ENCODE measurements at places on chromosomes 5 and 9.

- no peak for DNase-seq
These were observed 25.6 kb upstream of the SUSD1 start for GRCh38 chr9:112200711-112201110.

- peak; percentile 10 for DNase-seq
These were observed 1.1 kb upstream of the ANKDD1B start for GRCh38 chr5:75610201-75610600.

DNA sequence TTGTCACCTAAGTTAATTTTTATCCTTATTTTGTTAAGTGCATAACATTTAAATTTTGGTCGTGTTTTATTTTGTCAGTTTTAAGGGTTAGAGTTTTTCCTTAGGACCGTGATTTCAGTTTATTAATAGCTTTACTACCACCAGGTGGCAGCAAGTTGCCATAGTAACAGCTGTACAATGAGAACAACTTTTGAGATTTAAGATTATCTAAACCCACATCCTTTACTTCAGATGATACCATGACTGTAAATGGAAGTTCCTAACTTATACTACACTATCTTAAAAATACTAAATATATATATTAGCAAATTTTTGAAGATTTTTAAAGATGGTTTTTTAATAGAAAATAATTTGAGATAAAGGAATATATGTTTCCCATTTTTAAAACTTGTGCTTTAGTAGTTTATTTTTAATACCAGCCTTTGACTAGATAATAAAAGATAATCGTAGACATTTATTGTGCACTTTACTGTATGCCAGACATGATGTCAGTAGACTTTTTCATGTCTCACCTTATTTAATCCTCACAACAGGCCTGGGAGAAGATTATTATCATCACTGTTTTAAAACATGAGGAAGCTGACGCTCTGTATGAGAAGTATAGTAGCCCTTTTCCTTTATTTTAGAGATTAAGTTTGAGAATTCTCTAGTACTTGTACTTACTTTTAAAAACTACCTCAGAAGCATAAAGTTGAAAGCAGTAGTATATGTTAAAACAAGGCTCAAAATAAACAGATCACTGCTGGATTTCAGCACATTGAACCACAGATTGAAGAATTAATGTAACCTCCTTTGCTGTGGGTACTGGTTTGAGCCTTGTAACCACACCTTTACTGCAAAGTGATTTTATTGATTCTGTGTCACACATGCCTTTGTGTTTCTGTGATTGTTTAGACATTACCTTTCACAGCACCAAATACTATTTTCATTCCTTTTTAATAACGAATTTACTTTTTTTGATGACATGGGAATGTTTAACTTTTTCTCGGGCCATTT, 27.5 kb downstream of the SREK1 start:
- peak; percentile 52 for DNase-seq

- peak; percentile 22 for DNase-seq
These were observed 16.7 kb upstream of the SLC28A3 start for GRCh38 chr9:84357275-84357674.

DNA sequence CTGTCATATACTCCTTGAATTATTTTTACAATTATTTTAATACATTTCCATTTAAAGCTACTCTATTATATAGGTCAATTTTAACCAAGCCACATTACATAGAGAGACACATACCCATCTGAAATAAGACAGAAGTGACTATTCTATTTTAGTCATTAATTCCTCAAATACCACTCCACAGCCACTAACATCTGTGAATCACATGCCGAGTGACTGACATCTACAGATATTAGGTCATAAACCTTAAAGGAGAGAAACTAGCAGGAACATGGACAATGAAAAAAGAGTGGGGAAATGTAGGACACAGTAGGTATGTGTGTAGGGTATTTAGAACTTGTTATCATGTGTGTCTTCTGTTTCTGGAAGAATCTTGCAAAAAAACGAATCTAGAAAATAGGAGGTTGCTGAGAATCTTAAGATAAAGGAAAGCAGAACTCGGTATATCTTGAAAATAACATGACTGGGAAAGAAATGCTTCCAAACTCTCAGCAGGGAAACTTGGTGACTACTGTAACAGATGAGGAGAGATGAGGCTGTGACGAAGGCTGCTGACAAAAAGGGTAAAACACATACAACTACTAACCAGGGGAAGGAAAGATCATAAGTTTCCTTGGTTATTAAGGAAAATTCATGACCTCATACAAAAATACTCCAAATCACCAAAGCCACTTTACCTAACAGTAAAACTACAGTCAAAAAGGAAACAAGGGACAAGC, 84.6 kb downstream of the PLPP1 start:
- DNase-seq, result no peak

DNA sequence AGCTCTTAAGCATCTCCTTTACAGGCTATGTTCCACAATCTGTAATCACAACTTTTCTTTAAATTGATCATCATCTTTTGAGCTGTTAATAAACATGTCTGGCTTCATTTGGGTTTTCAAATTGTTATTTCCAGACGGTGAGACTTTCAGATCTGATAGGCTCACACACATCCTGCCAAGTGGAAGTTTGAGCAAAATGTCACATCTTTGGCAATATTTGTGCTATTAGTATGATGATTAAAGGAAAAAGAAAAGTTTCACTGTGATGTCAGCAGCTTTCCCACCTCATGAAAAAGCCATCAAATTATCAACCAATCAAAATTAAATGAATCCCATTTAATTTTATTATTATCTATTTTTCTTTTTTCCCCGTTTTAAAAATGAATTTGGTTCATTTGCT, 29.8 kb downstream of the SLC1A1 start:
- no peak for DNase-seq

DNA sequence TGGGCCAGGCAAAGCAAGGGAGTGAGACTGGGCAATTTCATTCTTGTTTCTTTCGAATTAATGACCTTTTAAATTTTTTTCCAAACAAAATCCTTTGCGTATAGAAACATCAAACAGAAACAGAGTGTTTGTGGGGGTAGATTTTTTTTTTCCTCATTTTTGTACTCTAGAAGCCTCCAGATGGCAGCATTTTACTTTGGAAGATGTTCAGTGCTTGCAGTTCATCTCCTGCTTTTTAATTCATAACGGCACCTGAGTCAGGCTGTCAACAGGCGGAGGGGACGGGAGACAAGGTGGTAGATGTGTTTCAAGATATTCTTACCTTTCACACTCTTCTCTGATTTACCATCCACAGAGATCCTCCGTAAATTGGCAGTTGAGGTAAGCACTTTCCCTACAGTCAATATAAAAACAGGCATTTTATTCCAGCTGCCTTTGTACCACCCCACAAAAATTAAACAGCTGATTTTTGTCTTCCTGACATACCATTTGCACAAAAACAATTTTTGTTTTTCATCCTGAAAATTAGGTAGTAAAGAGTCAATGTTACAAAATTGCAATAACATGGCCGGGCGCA, 99.5 kb upstream of the FBXL17 start:
- DNase-seq, result peak; percentile 65

- DNase-seq, result peak; percentile 42
These were observed at the start of gene PBX3 for GRCh38 chr9:125747053-125747764. TSS of gene PBX3 (plus strand) at chr9:125747373.

- DNase-seq, result no peak
These were observed 25.9 kb upstream of the ADAMTS2 start for GRCh38 chr5:179371121-179371510.

GRCh38 chr5:133938929-133939328, 29.5 kb downstream of the C5orf15 start:
- no peak for DNase-seq

DNA sequence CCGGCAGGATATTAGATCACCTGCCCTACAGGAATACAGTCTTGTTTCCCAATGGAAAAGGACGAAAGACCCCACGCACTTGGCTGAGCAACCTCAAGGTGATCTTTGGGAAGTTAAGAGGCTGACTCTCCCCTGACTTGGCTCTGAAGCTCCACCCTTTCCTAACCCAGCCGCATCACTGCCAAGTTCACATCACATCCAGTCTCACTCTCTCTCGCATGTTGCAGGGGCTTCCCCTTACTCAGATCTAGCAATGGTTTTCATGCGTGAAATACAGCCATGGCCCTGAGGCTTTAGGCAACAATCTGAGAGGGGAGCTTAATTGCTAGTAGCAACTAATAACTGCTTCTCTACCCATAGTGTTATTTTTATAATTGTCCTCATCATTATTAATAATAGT, 211.6 kb downstream of the DOCK8 start:
- no peak for DNase-seq

- peak; percentile 58 for DNase-seq
These were observed 21.5 kb upstream of the SEMA4D start for GRCh38 chr9:89519366-89519805.

DNA sequence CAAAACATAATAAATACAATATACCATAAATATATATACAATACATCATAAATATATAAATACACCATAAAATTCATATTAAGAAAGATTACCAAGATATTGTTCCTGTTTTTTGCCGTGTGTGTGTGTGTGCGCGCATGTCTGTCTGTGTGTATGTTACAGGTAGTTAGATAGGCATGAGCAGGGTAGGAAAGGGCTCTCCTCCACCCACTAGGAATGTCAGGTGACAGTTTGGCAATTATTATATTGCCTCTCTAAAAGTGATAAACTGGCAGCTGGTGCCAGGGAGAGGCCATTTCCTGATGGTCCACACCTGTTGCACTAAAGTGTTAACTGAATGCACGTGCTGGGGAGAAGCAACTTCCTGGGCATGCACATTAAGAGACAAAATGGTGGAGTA, 232.8 kb downstream of the ADAMTS6 start:
- DNase-seq, result no peak

DNA sequence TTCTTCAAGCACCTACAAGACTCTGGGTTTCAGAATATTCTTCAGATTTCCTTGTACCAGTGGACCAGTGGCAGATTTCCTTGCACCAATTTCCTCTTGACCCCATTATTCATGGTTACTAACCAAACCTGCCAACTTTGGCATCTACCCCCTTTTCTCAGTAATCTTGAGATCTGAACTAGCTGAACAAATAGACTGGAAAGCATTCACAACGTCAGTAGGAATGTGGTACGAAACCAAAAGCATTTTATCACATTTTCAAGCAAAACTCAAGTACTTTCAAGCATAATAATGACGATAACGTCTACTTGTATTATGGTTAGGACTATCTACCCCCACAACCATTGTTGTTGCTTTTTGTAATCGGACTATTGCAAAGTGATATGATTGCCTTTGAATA, 1217.3 kb downstream of the PTPRD start:
- DNase-seq, result no peak

DNA sequence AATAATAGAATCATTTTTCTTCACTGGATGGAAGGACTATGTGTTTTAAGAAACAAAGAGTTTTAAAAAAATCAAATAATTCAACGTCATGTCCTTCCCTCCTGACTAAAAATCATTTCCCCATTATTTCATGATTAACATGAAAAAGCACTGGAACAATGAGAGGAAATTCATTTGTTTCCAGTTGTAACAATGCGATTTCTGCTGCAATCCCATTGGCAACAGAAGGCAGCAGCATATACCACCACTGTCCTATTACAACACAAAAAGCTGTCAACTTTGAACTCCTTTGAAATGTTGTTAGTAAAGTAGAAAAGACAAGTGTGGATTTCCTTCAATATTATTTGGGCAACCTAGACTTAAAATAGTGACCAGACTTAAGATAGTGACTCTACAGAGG, 3.1 kb downstream of the C5orf63 start:
- DNase-seq, result no peak

DNA sequence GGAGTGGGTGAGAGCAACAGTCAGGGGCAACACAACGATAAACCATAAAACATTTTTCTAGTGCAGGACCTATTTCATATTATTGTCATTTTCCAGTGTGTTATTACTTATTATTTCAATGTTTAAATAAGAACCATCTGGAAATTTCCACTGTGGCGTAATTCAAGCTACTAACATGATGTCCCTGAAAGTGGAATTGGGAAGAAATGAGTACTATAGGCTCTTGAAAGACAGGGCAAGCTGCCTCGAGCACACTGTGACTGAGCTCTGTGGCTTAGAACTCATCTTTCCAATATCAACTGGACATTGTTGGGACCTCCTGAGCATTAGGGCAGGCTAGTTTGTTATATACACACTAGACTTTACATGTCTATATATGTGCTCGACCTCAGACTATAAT, 182.9 kb upstream of the RIOK2 start:
- no peak for DNase-seq

GRCh38 chr9:69120380-69121154, 53.5 kb upstream of the TJP2 start:
- DNase-seq, result no peak

GRCh38 chr5:95760273-95761191, 29.4 kb downstream of the RHOBTB3 start:
- peak; percentile 93 for DNase-seq

DNA sequence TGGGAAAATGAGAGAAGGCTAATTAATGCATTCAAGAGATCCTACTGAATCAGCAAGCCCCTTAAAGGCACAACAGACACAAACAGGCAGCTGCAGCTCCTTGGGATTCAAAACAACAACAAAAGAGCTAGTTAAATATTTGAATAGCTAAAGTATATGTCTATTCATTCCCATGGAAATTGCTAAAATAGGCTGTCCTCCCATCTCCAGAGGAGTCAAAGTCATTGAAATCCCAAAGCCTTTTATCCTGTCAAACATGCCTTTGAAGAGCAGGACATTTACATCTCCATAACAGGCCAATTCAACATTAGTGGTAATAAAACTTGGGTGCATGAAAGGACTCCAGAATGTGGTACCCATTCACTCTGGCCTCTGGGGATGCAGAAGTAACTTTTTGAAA, 177.4 kb downstream of the NTRK2 start:
- no peak for DNase-seq

DNA sequence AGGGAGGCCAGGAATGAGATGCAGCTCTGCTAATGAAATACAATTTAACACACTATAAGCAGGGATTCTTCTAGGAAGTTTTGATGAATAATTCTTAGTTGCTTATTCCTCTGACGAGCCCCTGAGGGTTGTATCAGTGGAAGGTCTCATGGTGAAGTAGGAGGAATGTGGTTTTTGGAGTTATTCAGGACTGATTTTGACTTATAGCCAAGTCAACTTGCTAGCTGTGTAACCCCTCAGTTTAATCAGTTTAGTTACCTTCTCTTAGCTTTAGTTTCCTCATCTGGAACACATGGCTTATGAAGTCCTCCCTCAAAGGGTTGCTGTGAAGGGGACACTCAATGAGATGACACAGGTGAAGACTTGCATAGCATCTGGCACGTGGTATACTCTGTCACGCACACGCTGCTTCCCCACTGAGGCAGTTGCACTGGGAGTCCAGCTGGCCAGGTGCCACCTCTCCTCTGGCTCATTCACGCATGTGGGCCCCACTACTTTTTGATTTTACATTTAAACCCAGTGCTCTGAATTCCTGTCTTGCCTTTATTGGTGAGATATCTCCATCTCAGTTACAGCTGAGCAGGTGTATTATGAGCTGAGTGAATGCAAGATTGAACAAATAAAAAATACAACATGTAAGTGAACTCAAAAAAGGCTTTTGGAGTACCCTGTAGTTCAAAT, 415.0 kb downstream of the ARHGEF28 start:
- DNase-seq, result no peak

DNA sequence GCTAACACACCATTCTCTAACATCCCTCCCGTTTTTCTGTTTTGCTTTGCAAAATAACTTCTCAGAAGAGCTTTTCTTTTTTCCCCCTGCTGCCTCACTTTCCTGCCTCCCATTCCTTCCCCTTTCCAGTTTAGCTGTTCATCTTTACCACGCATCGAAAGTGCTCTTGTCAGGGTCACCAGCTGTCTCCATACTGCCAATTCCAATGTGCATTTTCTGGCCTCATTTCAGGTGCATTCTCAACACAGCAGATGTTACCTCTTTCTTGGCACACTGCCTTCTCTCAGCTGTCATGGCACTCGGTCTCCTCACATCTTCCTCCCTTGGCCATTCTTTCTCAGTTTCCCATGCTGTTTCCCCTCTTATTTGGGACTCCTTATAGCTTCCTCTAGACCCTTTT, 9.5 kb downstream of the ARSK start:
- DNase-seq, result no peak

GRCh38 chr5:157451806-157452205, 8.2 kb upstream of the NIPAL4 start:
- no peak for DNase-seq

All from A172 (cell line).